ENCODE measurements at places on chromosomes 7 and 10.

DNA sequence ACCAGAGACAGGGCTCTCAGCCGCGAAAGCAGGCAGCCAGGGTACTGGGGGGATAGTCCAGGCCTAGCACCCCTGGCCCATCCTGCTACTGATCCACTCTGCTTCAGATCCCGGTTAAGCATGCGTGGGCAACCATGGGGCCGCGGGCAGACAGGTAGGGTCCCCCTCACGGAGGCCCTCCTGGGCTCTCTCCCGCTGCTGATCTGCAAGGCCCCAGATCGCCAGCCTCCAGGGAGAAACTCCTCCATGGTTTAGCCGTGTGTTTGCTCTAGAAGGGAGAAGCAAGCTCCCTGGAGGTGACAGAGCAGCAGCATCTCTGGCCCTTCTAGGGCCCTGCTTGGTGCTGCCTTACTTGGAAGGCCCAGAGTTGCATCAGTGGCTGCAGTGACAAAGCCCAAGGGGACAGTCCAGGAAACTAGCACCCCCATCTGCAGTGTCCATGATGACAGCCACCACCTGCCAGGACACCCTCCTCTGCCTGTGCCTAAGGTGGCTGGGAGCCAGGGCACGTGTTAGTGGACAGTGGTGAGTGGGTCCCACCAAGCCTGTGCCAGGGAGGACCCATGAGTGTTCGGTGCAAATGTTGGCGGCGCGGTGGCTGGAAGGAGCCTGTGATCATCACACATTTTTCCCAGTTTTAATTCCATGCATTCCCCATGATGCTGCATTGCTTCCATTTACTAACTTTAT is 29.2 kb downstream of the CALML5 start:
- no peak for DNase-seq

GRCh38 chr7:77370606-77371005 is 45.5 kb downstream of the GSAP start:
- DNase-seq = no peak

DNA sequence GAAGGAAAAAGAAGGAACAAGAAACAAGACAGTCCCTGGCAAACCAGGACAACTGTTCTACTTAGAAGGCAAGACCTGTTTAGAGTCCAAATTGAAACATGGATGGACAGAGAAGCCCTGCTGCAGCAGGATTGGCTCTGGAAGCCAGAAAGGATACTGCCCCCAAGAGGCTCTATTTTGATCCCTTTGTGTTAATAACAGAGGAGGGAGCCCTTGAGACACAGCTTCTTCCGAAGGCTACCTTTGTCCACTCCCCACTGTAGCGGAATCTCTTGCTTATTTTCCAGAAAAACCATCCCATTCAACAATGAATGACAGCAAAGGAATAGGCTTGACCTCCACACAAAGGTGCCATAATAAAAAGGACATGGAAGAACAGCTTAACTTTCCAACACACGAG is 120.3 kb upstream of the FOXK1 start:
- DNase-seq = no peak

GRCh38 chr7:77262316-77262715 is 62.7 kb upstream of the FGL2 start:
- DNase-seq = no peak

- DNase-seq = no peak
Measured at GRCh38 chr7:49295146-49295545, 370.8 kb downstream of the CDC14C start.

DNA sequence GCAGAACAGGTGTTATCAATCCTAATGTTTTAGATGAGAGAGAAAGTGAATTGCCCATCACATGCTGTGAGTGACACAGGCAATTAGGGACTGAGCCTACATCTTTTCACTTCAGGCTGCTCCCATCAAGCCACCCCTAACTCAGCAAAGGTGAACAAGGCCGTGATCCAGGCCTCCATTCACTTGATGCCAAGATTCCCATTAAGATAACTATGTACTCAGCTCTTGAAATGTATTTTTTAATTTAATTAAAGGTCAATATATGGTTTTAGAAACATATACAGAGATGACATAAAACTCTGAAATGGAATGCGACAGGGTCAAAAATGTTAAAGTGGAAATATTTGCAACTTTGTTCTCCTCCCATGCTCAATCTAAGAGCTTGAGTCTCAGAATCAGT is 27.9 kb upstream of the UBE2H start:
- no peak for DNase-seq

- DNase-seq = no peak
Measured at GRCh38 chr7:130371046-130371445, 9.2 kb upstream of the CPA1 start.

- no peak for DNase-seq
Measured at GRCh38 chr7:2255145-2256139, 13.4 kb downstream of the NUDT1 start.

GRCh38 chr7:130758429-130759056 is 24.5 kb upstream of the KLF14 start:
- no peak for DNase-seq

DNA sequence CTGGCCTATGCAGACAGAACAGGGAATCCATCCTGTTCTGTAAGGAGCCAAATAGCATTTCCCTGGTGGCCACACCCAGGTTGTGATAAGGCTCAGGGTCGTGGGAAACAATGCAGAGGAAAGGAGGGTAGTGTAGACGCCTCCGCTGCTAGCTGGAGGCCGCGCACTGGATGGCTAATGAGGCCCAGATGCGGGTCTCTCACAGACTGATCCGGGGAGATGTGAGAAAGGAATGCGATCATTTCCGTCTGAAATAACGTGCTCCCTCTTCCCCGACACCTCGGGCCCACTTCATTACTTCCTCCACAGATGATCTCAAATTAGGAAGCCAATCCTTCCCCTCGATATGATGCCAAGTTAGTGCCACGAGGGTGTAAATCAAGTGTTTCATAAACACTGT is 203.3 kb downstream of the TAX1BP1 start:
- DNase-seq = no peak

- no peak for DNase-seq
Measured at GRCh38 chr10:92760609-92761008, 70.9 kb downstream of the HHEX start.

GRCh38 chr7:47647181-47647917 is 65.4 kb upstream of the TNS3 start:
- DNase-seq = no peak

DNA sequence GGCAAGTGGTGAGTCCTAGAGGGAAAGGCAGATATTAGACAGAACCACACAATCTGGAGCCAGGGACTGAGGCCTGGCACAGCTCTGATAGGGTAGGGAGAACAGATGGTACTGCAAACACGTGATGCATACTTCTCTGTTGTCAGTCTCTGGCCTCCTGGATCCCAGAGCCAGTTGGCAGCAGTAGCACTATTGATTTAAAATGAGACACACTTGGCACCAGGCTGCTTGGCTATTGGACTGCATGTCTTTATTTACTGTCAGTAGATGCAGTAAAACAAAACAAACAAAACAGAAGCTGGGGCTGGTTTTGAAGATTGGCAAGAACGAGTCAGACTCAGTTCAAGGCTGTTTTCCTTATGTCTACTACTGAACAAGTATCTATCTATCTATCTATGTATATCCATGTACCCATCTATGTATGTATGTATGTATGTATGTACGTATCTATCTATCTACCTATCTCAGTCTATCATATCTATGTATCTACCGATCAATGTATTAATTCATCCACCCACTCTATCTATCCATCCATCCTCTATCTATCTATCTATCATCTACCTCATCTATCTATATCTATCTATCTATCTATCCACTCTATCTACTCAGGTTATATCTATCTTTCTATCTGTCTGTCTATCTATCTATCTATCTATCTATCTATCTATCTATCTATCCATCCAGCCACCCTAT is 23.4 kb upstream of the MGAM2 start:
- no peak for DNase-seq

DNA sequence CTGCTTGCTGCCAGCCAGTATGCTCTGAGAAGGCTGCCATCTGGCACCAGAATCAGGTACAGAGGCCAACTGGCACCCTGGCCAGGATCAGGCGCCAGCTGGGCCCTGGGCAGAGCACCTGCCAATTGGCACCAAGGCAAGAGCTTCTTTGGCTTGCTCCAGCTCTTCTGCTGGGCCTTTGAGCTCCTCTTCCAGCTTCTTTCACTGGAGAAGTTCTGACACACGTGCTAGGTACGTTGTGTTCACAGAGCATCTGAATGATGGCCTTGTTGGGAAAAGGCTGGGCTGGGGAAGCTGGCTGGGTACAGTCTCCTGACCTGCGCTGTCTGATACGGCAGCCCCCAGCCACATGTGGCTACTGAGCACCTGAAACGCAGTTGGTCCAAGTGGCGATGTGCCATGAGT is 31.7 kb upstream of the OPALIN start:
- DNase-seq = no peak

DNA sequence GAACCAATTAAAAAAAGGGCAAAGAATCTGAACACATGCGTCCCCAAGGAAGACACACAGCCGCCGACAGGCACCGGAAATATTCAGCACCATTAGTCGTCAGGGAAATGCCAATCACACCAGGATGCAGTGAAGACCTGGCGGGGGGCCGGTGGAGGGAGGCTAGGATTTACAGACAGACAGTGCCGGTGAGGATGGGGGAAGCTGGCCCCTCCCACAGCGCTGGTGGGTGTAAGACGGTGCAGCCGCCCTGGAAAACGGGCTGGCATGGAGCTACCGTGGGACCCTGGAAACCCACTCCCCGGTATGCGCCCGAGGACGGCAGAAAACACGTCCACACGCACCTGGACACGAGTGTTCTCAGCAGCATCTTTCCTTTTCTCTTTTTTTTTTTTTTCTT is 4.8 kb upstream of the ADAP1 start:
- no peak for DNase-seq

DNA sequence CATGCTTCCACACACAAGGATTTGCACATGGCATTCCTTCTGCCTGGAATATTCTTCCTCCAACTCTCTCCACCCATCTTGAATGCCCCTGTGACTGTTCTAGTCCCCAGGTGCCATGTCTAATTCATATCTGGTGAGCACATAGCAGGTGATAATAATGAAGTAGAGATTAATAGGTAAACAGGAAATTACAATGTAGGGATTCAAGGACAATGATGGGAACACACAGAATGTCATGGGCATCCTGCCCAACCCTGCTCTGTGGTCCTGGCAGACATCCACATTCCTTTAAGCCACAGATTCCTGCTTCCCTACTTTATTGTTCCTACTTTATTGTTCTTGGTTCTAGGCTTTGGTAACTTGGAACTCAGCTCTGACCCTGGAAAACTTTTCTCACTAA is 115.8 kb downstream of the THSD7A start:
- no peak for DNase-seq

DNA sequence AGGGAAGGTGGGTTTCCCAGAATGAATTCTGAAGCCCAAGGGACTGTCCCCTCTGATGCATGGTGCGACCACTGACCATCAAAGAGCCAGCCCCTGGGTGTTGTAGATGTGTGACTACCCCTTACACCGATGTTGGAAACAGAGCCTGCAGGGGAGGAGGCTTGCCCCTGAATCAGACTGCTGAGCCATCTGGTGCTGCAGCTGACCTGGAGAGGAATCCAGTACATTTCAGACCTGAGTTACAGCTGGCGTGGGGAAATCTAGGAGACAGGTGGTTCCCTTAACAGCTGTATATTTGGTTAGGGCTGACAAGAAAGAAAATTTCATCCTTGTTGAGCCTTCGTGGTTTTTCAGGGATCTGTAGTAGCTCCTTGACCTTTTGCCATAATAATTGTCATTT is 195.5 kb downstream of the CELF2 start:
- DNase-seq = no peak

DNA sequence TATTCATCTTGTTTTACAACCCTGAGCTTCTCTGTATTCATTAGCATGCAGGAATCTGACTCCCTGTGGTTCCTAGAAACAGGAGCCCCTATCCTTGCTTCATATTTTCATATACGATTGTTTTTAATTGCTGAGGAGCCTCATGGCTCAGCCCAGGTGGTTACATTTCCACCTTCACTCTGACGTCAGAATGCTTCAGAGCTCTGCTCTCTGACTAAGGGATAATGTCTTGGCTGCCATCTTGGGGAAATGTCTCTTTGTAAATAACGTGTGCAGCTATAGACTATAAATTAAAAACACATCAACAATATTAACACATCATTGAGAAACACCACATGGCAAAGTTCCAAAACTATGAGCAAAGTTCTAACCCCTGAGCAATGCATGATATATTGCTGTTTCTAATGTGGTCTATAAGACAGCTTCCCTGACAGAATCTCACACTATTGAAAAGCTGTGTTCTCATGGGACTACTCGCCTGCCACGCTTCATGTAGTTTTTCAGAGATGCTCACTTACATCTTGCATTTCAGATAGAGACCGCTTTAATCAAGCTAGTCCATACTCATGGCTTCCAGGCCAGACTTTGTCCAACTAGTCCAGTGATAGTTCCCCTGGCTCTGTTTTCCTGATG is 227.0 kb downstream of the SORCS3 start:
- no peak for DNase-seq

DNA sequence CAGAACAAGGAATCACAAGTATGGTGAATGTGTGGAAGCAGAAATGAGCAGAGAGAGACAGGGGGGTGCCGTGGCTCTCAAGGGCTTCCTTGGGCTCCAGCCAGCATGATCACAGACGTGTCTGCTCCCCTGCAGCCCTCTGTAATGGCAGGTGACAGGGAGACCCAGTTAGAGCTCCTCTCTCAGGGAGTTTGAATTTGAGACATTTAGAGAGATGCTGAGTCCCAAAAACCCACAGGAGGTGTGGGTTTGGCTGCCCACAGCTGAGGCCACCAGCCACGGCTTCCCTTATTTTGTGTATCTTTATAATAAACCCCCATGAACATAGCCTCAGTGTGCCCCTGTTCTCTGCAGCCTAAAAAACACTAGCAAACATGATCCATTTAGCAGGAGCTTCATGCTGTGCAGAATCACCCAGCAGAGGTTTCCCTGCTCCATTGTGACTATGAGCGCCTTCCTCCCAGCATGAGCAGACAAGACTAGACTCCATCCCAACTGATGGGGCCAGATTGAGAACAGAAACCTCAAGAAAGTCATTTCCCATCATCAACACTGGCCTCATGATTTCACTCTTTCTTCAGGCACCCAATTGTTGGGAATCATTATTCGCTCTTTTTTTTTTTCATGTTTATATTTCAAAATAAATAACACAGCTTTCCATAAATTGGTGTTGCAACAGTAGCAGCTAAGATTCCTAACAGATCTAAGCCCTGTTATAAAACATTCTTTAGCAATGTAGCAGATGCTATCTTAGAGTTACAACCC is 13.4 kb downstream of the NOD1 start:
- DNase-seq = no peak

- DNase-seq = no peak
Measured at GRCh38 chr7:28272461-28272877, 91.9 kb upstream of the JAZF1 start.

DNA sequence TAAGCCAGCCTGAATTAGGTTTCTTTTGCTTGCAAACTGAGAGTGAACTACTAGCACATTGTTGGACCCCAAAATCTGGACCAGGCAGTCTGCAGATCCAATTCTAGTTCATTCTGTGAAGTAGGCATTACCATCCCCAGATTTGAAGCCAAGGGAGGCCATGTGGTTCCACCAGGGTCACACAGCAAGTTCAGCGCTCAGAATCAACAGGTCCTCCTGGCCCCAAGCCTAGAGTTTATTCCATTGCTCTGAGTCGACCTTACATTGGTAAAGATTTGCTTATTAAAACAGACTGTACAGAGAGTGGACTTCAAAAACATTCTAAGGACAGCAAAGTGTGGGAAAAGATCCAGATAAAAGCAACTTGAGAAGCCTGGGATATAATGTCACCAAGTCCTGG is 50.9 kb downstream of the AFAP1L2 start:
- no peak for DNase-seq

- DNase-seq = no peak
Measured at GRCh38 chr7:149454006-149454405, 6.9 kb downstream of the ZNF777 start.
